ENCODE measurements at places on chromosomes 7 and 10.

DNA sequence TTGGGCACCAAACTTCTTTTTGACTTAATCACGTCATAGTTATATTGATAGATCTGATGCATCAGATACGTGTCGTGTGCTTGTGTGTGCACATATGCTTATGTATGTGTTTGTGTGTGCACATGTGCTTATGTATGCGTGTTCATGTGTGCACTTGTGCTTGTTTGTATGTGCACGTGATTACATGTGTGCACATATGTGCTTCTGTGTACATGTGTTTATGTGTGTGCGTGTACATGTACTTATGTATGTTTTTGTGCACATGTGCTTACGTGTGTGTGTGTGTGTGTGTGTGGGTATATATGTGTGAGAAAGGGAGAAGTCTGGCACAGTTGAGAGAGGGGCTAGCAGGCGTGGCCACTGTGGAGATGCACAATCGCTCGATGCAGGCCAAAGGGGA, 173.4 kb downstream of the WDR37 start:
- DNase-seq: no peak

DNA sequence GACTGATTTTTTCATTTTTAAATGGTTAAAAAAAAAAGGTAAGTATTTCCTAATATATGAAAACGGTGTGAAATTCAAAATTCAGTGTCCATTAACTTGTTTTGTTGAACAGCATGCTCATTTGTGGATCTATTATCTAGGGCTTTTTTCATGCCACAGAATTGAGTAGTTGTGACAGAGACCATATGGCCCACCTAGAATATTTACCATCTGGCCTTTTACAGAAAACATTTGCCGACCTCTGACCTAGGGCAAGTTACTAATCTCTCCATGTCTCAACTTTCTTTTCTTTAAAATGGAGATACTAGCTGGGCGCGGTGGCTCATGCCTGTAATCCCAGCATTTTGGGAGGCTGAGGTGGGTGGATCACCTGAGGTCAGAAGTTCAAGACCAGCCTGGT, 41.3 kb downstream of the GRK5 start:
- DNase-seq: no peak

DNA sequence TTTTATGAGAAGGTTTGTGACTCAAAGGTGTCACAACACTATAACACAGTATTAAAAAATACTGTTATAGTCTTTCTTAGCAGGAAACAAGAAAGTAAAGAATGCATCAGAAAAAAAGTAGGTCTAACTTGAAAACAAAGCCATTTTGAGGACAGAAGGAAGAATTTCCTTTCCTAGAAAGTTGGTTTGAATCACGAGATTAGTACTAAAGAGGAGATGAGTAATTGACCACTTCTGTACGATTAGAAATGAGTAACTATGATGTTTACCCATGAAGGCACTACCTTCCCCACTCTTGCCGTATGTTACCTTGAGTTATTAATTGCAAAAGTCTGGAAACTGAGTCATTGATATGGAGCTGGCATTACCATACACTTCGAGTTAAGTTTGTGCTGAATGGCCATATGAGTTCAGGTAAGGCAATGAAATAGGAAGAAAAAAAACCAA, 65.2 kb downstream of the FAM185A start:
- peak; percentile 84 for DNase-seq

DNA sequence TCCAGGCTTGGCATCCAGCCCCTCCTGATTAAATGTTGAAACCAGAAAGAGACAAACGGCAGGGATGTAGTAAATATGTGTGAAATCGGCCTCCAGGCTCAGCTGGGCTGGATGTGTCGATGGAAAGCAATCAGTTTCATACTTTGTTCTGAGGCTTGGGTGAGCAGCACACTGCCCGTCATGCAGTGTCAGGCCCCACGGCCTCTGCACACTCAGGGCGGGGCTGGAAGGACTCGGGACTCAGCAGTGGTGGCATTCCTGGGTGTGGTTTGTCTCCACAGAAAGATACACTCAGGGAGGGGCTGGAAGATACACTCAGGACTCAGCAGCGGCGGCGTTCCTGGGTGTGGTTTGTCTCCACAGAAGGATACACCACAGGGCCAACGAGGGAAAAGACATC, 22.0 kb downstream of the ADGRA1 start:
- DNase-seq: no peak

DNA sequence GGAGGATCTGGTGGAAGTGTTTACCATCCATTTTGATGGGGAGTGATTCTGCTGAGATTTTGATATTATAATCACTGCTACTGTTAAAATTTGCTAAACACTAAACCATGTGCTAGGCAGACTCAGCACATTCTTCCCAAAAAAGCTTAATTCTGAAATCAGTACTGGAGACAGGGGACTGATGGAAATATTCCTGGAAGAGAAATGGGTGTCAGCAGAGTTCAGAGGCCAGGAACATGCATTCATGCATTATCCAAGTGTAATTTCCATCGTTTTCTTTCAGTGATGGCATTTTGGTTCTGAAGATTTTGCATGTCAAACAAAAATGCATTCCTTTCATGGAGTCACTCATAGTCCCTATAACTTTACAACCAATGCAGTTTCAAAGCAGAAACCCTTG, 79.0 kb downstream of the CDCA7L start:
- no peak for DNase-seq

DNA sequence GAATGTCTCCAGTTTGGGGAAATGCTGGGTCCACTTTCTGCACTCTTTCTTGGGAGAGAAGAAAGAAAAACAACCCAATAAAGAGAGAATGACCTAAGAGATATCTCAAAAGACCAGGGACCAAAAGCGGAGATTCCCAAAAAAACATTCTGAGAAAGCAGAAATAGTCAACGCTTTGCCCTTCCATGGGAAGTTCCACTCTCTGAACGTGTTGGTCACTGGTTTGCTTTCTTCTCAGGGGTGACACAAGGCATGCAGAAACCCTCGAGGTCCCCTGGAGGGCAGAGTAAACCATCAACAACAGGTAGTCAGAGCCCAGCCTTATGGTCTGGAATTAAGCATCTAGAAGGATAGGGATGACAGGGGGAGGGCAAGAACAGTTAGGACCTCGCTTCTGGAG, 26.2 kb upstream of the AOAH start:
- DNase-seq: no peak

DNA sequence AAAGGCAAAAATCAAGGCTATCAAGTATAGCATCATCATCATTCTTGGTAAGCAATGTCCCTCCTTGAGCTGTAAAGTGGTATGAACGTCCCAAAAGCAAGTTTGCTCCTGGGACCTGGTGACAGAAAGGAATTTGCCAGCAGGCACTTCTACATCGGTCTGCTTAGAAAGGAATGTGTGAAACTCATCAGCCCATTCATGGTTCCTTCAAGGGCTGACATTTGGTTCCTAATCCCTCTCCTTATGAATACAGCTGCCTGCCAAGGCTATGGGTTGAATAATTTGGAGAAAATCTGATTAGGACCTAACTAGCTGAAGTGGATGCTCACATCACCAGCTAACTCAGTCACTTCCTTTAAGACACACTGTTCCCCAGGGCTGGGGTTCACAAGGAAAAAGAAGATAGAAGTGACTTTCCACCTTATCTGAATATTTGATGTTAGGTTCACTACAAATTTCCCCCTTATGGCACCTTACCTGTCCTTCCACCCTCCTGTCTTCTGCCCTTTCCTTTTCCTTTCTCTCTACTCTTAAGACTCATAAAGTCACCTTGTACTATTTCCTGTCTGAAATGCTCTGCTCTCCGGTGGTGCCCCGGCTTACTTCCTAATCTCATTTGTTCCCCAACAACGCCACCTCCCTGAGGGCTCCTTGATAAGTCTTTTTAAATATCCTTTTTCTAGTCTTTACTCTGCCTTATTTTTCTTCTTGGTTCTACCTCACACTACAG, 187.1 kb downstream of the NPSR1 start:
- DNase-seq: no peak

GRCh38 chr10:15518250-15518649, 147.2 kb upstream of the FAM171A1 start:
- DNase-seq: no peak

DNA sequence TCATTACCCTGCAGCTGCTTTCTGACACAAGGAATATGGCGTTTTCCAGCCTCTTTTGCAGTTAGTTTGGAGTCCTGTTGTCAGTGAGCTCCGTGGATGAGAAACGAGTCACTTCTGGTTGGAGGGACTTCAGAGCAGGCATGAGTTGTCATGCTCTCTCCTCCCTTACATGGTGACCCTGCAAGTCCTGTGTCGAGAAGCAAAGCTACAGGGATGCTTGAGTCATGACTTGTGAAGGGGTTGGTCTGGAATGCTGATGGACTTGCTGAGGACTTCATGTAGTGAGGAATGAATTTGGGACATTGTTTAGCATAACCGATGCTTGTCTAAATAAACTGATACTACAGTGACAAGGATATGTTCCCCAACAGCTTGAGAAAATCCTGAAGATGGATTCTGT, 108.8 kb downstream of the ADCYAP1R1 start:
- no peak for DNase-seq
